ENCODE measurements at places on chromosomes 12 and 14.
A peak's percentile ranks its signal among the peaks of the same experiment; 100 is the strongest.

GRCh38 chr14:94936901-94937685 is 167.2 kb upstream of the GSC start:
- no peak for DNase-seq

DNA sequence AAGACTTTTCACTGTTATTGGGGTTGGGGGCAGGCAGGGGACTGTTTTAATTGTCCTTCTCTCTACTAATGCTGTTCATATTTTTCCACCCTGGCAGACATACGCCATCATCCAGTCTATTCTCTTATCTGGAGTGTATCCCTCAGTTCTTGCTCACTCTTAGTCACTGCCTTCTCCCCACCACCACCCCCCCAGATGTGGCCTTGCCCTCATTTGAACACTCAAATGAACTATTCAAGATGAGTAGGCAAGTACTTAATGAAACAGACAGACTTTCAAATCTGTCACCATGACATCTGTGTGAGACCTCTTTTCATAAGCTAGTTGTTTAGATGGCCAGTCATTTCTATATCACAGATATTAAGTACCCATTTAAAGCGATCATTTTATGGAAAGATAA is 10.1 kb downstream of the NUDT4 start:
- DNase-seq, result peak; percentile 81

- DNase-seq, result no peak
These were observed 3.5 kb downstream of the FOS start for GRCh38 chr14:75282170-75282554.

- DNase-seq, result no peak
These were observed 822.3 kb downstream of the LRFN5 start for GRCh38 chr14:42428996-42429395.

GRCh38 chr12:49264466-49264872 is 413 bp upstream of the TUBA1C start:
- DNase-seq, result peak; percentile 64

DNA sequence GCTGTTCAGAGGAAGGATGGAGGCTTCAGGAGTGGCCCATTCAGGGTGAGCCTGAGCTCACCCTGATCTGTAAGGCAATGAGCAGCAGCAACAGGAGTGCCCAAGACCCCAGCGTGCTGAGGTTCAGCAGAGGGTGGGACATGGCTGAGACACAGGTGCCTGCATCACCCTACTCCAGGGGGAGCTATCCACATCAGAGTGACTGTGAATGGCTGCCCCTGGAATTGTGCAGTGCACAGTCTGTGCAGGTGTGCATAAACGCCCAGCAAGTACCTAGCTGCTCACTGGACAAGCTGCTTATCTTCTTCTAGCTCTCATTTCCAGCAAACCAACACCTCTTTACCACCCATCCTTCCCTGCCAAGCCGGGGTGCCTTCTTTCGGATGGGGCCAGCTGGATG is 140.6 kb upstream of the PRMT8 start:
- DNase-seq, result no peak

- DNase-seq, result no peak
These were observed 317.6 kb downstream of the SOX5 start for GRCh38 chr12:23631786-23632377.

- DNase-seq, result no peak
These were observed 2.2 kb downstream of the NOS1 start for GRCh38 chr12:117359029-117359845.

- no peak for DNase-seq
These were observed 16.7 kb downstream of the EPS8 start for GRCh38 chr12:15772405-15773018.

DNA sequence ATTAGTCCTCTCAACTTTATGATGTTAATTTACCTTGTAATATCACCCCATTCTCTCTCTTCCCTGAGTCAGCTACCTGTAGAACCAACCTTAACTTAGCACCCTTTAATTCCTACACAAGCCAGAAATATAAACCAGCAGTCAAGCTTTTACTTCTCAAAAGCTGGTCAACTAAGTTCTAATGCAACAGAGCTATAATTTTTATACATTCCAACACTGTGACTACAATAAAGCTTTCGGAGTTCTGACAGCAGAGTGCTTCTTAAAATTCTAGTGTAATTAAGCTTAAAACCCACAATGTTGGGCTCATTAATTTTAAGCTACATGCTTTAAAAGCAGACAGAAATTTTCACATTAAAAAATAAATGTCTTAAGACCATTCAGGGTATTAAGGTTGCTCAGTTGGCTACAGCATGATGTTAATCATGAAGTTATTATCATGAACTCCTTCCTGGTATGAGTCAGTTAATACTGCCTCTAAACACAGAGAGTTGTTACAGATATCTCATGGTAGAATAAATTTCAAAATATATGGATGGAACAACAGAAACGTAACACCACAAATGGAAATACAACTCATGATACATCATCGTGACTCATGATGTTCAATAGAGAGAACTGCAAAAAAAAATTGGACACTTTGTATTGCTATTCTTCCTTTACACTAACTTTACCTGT is 126.7 kb downstream of the EPS8 start:
- DNase-seq, result no peak

GRCh38 chr12:12214635-12215131 is 52.2 kb downstream of the LRP6 start:
- DNase-seq, result no peak

DNA sequence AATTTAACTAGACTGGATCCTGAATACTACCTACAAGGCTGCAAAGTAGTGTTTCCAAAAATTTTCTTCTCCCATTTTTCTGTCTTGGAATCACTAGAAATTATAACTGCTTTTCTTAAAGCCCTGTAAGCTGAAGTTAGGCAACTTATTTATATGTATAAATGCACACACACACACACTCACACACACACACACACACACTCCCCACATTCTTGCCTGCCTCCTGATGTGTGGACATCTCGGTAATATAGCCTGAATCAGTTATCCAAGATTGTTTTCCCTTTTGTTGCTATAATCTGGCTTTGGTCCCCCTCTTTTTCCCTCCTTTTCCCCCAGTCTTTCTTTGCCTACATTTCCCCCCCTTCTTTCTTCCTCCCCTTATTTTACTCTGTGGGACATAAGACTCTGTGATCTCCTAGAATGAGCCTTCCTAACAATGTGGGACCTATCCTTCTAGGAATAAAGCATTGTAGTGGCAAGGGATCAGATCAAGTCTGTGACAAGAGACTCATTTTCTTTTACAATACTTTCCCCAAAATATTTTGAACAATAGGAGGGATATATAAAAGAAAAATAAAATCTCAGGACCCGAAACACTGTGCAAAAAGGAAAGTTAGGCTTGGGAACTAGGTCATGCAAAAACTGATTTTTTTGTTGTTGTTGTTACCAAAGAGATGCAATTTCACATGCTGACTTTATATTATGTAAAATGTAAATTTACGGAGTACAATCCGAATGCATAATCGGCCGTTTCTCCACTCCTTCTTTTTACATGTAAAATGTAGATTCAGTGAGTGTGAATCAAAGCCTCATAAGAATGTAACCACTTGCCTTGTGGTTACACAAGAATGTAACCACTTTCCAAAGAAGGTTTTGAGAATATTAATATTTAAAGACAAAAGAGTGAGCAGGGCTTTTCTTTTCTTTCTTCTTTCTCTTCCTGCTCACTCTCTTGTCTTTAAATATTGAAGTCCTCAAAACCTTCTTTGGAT is 26.3 kb upstream of the CD69 start:
- DNase-seq, result no peak

- DNase-seq, result no peak
These were observed 267.7 kb upstream of the G2E3 start for GRCh38 chr14:30291216-30291615.

DNA sequence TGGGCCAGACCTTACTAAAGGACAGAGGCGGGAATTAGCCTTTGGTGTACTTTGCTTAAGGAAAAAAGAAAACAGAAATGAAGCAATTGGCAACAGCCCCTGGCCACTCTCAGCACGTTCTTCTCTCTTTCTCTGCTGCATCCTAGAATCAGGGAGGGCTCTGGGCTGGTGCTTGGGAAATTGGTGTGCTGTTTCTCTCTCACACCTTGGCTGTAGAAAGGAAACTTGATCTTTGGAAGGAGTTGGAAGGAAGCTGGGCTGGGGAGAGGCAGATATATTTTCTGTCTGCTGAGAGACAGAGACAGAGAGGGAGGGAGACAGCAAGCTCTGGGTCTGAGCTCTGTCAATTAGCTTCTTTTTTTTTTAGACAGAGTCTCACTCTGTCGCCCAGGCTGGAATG is 27.4 kb downstream of the NOS1 start:
- DNase-seq, result no peak

- DNase-seq, result no peak
These were observed 325.5 kb downstream of the FOXG1 start for GRCh38 chr14:29092121-29092520.

DNA sequence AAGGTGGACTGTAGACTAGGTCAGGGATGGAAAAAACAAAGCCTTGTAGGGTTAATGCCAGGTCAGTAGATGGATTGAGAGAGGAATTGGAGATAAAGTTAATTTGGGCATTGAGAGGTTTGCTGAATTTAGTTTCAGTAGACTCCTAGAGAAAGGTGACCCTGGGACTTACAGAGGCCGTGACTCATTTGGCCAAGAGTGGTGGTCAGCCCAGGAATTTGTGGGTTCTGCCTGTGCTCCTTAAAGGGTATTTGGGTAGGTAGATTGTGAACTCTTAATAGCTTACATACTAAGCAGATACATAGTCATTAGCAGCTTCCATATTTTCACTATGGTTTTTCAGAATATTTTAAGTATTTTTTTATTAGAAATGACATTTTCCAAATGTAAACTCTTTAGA is 21.8 kb downstream of the PLEKHA5 start:
- no peak for DNase-seq

All from activated CD4-positive, alpha-beta T cell treated with anti-CD3 and anti-CD28 coated beads for 48 hours (primary cell).